ENCODE measurements at places on chromosomes 1 and 21. TPM values are rescaled to one million over a fixed set of nuclear protein-coding genes. Genes with fewer than 3 reads are reported as not detected.

The LMX1A gene
- not detected for total RNA-seq

The CD164L2 gene
- total RNA-seq: not detected

The SRSF4 gene
- 50.0 TPM for total RNA-seq

The TNFRSF14 gene
- total RNA-seq: 0.11 TPM

The KLHL12 gene
- 16.8 TPM for total RNA-seq

The CENPF gene
- total RNA-seq: 83.9 TPM

The C1orf141 gene
- total RNA-seq: not detected

The ASTN1 gene
- 0.02 TPM for total RNA-seq

The MANEAL gene
- total RNA-seq: 26.5 TPM

The BRINP3 gene
- not detected for total RNA-seq

The CYP4A22 gene
- not detected for total RNA-seq

The S100A14 gene
- 0.46 TPM for total RNA-seq

The DR1 gene
- 35.2 TPM for total RNA-seq

The GBP7 gene
- not detected for total RNA-seq

The DNAJC16 gene
- total RNA-seq: 5.2 TPM

The ZNF683 gene
- total RNA-seq: not detected

The CASZ1 gene
- total RNA-seq: 2.3 TPM

The IQGAP3 gene
- total RNA-seq: 17.9 TPM

The CD101 gene
- total RNA-seq: 0.14 TPM

The SELP gene
- not detected for total RNA-seq

The IGSF3 gene
- total RNA-seq: 18.6 TPM

The DNALI1 gene
- total RNA-seq: 0.02 TPM

The IFI44L gene
- 0.02 TPM for total RNA-seq

The C1orf185 gene
- total RNA-seq: not detected

The PADI4 gene
- not detected for total RNA-seq

The PLEKHG5 gene
- 3.9 TPM for total RNA-seq

The C1orf226 gene
- total RNA-seq: 0.92 TPM

The RNF207 gene
- 10.9 TPM for total RNA-seq

The RAD54L gene
- total RNA-seq: 10.4 TPM

The SPRR3 gene
- total RNA-seq: not detected

The SCAMP3 gene
- total RNA-seq: 92.3 TPM

The PUM1 gene
- 22.2 TPM for total RNA-seq

The CELSR2 gene
- 2.9 TPM for total RNA-seq

The FBXO28 gene
- total RNA-seq: 34.1 TPM

The CD84 gene
- not detected for total RNA-seq

The KLHDC8A gene
- total RNA-seq: 0.74 TPM

The NFIA gene
- total RNA-seq: 13.1 TPM

The NDC1 gene
- 25.6 TPM for total RNA-seq

The BSND gene
- not detected for total RNA-seq

The APCS gene
- total RNA-seq: 0.08 TPM

The GJA8 gene
- not detected for total RNA-seq

The EPS8L3 gene
- total RNA-seq: 0.43 TPM
